ENCODE measurements at places on chromosomes 5 and 9.

DNA sequence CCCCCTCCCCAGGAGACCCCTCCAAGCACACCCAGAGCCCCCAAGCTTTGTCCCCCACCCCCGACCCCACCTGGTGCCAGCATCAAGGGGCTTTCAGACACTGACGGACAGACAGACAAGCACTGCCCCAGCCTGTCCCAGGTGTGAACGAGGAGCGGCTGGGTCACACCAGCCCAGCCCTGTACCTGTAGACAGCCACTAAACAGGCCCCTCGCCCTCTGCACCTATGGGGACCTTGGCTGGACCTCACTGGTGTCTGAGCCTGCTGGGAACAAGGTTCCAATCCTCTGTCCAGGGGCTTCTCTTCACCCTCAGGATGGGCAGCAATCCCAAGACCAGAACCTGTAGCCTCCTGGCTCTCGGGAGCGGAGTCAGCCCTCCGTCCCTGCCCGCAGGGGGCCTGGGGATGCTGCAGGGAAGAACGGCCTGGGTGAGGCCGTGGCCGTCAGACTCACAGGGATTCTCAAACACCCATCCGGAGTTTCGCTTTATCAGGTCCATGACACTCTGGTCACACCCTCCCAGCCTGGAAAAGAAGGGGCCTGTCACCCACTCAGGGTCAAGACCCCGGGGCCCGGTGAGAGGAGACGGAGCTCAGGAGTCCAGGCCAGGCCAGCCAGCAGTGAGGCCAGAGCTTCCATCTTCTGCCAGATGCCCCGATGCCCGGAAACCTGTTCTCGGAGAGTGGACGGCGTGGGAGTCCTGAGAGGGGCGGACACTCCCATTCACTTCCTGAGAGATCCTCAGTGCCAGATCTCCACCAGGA lies 2.8 kb downstream of the LCN6 start:
- no peak for DNase-seq

GRCh38 chr9:34686231-34686630 lies 4.8 kb downstream of the CCL19 start:
- no peak for DNase-seq

- DNase-seq, result no peak
Measured at GRCh38 chr9:131899296-131900228, 159.7 kb upstream of the RAPGEF1 start.

DNA sequence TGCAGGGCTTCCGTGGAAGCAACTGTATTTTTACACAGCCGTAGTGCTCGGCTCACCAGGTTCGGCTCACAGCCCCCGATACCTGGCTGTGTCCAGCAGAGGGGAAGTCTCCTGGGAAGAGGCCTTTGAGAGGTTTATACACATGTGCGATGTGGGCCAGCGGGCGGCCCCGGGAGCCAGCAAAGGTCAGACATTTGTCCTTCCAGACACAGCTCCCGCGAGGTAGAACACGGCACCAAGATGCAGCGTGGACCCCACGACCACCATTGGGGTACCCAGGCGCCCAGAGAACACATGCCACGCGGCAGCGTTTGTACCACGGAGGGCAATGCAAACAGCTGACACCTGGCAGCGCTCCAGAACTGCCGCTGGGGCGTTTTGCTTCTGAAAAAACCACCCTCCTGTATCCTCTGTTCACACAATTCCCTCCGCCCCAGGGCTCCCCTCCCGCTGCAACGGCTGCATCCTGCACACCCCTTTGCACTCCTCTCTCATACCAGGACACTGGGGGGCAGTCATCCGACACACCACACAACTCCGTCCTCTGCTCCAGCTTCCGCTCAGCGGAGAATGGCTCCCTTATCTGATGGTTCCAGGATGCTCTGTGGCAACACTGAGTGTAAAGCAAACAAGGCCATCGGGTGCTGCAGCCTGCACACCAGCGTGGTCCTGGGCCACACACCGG lies 235.3 kb downstream of the SYK start:
- DNase-seq, result peak; percentile 89

- no peak for DNase-seq
Measured at GRCh38 chr5:14142202-14142826, 828 bp upstream of the TRIO start.

GRCh38 chr9:36138901-36139300 lies 2.4 kb downstream of the GLIPR2 start:
- no peak for DNase-seq

DNA sequence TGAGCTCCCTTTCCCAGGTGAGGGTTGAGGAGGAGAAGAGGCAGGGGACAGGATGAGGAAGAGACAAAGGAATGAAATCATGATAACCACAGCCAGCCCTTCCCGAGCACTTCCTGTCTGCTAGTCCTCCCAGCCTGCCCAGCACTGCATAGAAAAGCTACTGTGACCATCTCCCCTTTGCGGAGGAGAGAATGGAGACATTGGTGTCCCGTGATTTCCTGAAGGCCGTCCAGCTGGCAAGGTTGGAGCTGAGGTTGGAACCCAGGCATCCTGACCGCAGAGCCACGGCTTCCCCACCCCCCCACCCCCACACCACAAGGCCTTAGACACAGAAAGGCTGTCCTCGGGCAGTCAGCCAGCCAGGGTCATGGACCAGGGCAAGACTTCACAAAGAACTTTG lies 131.1 kb upstream of the ICE1 start:
- DNase-seq, result no peak

DNA sequence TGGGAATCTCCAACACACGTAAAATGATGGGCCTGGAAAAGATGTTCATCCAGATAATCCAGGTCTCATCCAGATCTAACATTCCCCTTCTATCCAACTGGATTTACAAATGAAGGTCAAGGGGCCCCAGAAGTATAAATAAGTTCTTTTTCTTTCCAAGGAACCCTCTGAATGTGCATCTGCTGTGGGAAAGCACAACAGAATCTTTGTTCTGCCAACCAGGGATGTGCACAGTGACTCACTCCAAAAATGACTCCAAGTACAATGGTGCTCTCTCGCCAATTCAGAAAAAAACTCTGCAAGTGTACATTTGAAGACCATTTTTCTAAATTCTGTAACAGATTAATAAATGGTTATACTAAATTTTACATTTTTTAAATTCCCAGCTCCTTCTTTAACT lies 12.4 kb downstream of the RAPGEF6 start:
- DNase-seq, result no peak

DNA sequence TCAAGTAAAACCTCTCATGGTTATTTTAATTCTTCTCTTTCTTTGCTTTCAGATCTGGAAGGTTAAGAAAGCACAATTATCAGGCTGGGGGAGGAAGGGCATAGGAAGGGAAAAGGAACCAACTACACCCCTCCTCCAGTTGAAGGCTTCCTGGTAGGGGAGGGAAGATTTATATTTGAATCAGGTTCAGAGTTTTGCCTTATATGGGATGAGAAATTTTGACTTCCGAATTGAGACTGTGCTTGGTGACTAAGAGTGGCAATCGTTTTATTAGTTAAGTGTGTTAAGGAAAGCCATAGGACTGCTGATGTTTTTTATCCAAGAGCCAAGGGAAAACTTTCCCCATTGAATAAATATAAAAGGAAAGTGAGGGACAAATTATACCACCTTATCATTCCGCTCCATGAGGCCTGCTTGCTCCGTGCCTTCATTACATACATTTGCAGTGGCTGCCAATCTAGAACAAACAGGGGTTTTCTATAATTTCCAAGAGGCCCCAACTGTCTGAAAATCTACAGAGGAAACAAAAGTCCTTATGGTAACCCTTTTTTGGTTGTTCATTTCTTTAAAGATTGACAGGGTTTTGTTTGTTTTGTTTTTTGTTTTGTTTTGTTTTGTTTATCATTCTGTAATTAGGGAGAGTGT lies 115.7 kb upstream of the EPB41L4A start:
- no peak for DNase-seq

DNA sequence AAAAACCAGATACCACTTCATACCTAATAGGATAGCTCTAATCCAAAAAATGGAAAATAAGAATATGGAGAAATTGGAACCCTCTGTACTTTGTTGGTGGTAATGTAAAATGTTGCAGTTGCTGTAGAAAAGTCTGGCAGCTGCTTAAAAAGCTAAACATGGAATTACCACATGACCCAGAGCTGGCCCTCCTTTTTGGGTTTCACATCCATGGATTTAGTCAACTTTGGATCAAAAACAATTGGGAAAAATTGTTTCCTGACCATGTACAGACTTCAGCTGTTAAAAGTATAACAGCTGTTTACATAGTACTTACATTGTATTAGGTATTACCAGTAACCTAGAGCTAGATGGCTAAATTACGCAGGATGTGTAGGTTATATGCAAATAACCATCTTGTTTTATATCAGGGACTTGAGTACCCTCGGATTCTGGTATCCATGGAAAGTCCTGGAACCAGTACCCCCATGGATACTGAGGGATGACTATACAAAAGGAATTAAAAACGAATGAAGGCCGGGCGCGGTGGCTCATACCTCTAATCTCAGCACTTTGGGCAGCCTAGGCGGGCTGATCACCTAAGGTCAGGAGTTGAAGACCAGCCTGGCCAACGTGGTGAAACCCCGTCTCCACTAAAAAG lies 15.8 kb downstream of the DNAJA1 start:
- no peak for DNase-seq

DNA sequence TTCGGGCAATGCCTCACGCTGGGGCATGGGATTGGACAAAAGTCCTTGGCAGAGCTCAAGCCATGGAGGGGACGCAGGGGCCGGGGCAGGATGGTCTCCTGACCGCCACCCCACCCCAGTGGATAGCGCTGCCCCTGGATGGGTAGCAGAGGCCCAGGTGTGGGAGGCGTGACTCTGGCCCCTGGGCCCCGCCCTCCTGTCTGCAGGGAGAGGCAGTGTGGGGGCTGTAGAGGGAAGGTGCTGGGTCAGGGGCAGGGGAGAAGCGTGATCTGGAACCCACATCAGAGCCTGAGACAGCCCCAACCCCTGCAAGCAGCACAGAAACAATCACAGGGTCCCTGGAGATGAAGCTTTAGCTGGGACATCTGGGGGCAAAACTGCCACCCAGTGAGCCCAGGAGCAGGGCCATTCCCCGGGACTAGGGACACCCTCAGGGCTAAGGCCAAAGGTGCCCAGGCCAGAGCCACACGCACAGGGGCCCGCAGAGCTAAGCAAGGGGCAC lies 36.2 kb downstream of the NACC2 start:
- DNase-seq, result no peak

DNA sequence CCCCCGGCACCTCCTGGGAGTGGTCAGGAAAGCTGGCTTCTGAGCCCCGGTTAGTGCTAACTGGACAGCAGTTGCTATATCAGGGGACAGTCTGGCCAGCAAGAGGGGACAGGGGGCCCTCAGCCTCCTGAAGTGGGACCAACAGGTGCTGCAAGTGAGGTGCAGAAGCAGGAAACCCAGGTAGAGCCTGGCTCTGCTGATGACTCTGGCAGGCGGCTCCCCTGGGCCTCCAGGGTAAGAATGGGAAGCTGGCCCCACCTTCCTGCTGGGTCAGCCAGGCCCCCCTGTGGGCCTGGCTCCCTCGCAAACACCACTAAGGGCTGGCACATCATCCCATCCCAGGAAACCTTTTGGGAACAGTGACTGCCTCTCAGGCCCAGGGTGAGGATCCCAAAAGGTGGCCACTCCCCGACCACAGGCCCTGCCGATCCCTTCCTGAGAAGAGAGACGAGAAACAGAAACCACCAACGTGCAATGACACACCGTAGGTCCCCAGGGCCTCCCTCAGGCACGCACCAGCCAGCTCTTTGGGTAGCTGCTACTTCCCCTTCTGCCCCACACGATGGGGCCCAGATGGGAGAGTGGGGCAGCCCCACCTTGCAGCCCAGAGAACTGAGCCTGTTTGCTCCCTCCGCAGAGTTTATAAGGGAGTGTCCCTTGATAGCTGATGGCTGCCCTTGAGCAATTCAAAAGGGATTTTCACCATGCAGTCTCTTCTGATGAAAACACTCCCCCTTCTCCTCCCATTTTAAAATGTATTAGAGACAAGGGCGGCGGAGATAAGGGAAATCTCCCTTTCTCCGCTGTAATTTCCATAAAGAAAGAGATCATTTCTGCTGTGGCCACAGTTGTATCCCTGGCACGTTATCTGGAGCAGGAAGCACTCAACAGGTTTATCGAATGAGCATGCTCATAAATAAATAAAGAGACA lies 76.8 kb downstream of the STK10 start:
- DNase-seq, result peak; percentile 94

DNA sequence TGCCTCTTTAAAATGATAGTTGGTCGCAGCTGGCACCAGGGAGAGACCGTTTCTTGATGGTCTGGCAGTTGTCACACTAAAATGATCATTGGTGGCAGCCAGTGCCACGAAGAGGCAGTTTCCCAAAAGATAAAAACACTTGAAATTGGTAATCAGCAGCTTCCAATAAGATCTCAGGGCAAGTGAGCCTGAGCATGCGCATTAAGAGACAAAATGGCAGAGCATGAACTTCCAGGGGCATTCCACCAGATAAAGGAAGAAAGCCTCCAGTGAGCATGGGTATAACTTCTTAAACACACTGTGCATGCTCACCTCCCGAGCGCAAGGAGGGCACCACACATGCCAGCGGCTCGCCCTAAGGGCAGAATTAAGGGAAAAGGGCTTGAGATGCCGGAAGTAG lies 1594.2 kb upstream of the CDH9 start:
- DNase-seq, result no peak

GRCh38 chr5:39217365-39218281 lies 1.7 kb downstream of the FYB1 start:
- peak; percentile 90 for DNase-seq

- no peak for DNase-seq
Measured at GRCh38 chr5:81486711-81487110, 92.8 kb upstream of the ACOT12 start.

- DNase-seq, result no peak
Measured at GRCh38 chr9:2608276-2608675, 13.3 kb upstream of the VLDLR start.

All from activated CD4-positive, alpha-beta T cell treated with anti-CD3 and anti-CD28 coated beads, Interleukin-2, Interleukin-4, amounts not matched to agents 100 ng/mL and 50 ng/mL, durations not matched to agents 16 hours and 8 hours (primary cell).